ENCODE measurements at places on chromosomes 16 and 17.
A peak's percentile ranks its signal among the peaks of the same experiment; 100 is the strongest.

DNA sequence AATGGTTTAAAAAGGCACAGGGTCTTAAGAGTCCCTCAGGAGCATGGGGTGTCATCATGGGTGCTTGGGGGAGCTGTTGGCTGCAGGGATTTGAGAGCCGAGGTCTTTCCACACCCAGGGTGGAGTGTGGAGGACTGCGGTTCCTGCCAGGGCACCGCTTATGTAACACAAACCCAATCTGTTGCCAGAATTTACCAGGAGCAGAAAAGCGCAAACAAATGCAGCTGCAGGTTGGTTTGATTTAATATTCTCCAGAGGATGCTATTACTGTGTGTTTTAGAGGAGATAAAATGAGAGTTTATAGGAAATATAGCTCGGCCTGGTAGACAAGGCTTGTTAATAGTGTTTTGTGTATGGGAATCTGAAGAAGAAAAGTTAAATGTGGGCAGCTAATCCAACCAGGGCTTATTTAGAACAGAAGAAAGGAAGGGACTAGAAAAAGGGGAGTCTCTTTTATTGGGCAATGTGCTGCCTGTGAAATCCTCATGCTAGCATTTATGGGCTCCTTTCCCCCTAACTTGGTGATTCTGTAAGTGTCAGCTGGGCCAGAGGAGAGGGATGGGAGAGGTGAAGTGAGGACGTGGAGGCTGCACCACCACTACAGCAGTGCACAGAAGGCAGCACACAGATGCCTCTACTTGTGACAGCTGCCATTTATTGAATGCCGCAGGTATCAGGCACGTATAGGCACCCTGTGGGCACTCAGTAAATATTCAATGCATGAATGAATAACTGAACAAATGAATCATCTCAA, 174.7 kb downstream of the KATNIP start:
- DNase-seq: no peak

GRCh38 chr16:349211-349610, 3.3 kb downstream of the AXIN1 start:
- DNase-seq: no peak

- DNase-seq: peak; percentile 42
These were observed 53.6 kb upstream of the ATF7IP2 start for GRCh38 chr16:10332241-10332640.

DNA sequence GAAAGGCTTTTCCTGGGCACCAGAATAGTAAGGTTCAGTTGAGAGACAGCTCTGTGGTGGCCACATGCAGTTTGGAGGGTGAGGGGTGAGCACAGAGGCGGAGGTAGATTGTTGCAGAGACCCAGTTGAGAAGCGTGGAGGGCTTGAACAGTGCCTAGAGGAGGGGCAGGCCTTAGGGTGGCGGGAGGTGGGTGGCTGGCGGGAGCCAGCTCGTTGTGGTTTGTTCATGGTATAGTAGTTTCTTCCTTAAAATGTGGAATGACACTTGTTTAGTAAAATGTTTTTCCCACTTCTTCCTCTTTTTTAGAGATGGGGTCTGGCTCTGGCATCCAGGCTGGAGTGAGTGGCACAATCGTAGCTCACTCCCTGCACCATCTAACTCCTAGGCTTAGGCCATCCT, 14.2 kb downstream of the USP10 start:
- DNase-seq: no peak

GRCh38 chr16:23072084-23072599, 77.1 kb downstream of the USP31 start:
- peak; percentile 65 for DNase-seq

- no peak for DNase-seq
These were observed 3.8 kb downstream of the SLC12A4 start for GRCh38 chr16:67964477-67965131.

DNA sequence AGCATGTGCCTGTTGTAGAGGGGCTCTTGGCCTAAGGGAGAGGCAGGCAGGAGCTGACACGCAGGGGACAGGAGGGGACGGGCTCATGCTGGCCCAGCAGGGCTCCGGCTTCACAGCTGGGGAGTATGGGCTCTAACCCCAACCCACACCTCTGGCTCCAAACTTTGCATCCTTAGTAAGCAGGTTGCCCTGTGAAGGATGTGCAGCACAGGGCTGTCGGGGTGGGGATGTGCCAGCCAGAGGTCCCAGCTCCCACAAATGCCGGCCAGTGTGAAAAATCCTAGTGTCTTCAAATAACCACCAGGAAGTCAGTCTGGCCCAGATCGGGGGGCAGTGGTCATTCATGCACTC, 14.0 kb upstream of the FAM83G start:
- DNase-seq: no peak

- no peak for DNase-seq
These were observed 26.7 kb upstream of the PRM1 start for GRCh38 chr16:11307639-11308492.

DNA sequence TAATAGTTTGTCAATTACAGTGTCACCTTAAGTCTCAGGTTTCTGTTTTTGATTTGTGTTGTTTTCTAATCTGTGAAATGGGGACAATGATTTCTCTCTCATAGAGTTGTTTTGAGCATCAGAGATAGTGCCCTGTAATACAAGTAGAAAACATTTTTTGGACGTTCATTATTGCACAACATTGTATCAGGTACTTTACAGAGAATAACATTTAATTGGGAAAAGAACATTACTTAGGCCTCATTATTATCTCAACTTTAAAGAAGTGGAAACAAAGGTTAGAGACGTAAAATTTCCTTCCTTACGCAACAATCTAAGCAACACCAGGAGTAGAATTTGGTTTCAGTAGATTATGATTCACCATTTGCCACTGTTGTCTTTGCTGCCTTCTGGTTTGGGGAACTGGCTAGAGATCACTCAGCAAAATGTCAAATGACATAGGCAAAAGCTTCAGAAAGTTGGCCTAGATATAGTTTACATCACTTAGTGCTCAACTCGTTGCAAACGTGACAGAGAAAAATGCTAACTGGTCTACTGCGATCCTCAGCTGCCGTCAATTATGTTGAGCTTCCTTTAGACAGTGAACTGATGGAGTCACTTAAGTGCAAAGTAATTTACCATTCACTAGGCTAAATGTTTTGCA, 1026.8 kb downstream of the CDH11 start:
- DNase-seq: peak; percentile 31

- DNase-seq: no peak
These were observed 90.5 kb downstream of the RGS9 start for GRCh38 chr17:65227637-65228036.

DNA sequence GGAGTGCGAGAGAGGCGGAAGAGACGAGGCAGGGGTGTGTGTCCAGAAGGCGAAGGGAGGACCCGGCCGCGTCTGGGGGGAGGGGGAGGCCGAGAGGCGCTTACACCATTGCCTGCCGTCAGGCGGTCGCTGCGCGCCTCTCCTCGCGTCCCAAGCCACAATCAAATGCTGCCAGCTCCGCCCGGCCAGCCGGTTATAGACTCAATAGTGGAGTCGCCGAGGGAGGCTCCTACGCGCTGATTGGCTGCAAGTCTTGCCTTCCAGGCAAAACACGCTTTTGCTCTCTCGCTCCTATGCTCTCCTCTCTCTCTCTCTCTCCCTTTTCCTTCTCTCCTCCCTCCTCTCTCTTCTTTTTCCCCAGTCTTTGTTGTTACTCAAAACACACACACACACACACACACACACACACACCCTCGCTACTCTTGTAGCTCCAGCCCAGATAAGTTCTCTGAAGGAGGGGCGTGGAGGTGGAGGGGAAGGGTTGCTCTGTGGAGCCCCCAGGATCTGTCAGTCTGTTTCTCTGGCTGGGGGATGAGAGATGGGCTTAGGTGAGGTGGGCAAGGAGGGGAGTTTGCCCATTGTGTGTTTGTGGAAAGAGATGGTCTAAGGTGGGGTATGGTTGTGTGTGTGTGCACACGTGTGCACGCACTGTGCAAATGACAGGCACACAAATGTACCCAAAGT, at the start of gene DLX3:
TSS of gene DLX3 (minus strand) at position 170 of the 684 bp plus-strand sequence. CDS start 226 bp downstream, outside the sequence.
- peak; percentile 68 for DNase-seq

DNA sequence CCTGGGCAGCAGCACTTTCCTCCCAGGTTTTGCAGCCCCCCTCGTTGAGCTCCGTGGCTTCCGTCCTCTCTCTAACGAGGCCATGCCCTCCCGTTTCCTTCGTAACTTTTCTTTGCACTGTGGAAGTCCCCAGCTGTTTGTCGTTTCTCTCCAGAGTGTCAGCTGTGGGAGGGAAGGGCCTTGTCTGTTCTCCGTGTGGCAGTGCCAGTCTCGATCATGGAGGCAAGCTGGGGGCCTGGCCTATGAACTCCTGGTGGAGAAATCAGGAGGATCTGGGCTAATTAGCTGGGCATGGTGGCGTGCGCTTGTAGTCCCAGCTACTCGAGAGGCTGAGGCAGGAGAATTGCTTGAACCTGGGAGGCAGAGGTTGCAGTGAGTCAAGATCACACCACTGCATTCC, 28.3 kb downstream of the TBCD start:
- no peak for DNase-seq

DNA sequence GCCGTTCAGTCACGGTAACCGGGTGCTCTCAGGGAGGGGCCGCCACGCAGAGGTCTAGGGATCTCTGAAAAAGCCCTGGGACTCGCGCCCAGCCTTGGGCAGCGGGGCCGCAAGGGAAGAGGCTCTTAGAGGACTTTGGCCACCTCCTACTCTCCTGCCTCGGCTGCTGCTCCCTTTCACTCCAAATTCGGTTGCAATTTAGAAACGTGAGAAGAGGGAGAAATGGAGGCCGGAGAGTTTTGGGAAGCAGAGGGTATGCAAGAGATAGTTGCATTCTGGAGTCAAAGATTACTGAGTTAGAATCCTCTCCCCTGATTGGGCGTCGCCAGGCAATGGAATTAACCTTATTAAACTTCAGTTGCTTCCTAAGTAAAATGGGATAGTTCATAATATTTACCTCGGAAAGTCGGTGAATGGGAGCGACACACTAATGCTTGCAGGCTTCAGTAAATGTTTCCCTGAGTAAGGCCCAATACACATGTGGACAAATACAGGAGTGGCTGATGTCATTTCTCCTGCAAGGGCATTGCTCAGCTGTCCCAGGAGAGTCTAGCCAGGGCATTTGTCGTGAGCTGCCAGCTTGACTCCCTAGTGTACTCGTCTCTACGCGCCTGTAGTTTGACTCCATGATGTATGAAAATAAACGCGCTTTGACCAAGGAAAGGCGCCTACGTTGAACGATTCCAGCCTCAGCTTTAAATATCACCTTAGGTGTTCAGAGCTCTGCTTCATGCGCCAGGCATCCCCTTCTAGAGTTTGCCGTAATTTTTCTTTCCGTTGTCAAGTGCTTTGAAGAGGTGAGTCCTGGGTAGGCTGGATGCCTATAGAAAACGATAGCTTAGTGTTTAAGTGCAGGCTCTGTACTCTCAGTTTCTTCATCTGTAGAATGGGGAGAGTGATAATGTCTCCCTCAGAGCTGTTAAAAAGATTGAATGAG, 667 bp downstream of the OGFOD1 start:
- DNase-seq: peak; percentile 45

- no peak for DNase-seq
These were observed 27.9 kb downstream of the KATNB1 start for GRCh38 chr16:57763285-57764005.

- DNase-seq: peak; percentile 51
These were observed 7.3 kb downstream of the THRA start for GRCh38 chr17:40069751-40070708.

DNA sequence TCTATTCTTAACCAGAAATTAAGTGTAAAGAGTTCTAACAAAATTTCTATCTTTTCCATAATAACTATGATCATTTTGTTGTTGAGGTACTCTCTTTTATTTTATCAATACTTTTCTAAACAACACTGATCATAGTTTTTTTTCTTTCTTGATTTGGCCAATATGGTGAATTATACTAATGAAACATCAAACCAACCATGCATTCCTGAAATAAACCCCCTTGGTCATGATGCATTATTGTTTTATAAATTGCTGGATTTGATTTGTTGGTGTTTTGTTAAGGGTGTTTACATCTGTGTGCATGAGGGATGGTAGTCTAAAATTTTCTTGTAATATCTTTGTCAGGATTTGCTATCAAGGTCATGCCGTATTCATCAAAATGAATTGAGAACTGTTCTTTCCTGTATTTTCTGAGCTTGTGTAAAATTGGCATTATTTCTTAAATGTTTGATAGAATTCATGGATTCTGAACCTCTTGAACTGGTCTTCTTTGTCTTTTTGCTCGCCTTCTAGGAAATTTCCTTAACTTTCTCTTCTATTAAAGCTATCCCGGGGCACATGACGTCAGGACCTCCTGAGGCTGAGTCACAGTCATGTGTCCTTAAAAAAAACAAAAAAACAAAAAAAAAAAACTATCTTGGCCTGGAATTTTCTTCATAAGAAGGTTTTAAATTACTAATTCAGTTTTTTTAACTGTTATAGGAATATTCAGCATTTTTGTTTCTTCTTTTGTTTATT, 3.9 kb upstream of the TRIM25 start:
- DNase-seq: peak; percentile 41

- DNase-seq: no peak
These were observed 385.4 kb upstream of the RBFOX1 start for GRCh38 chr16:6947291-6947690.

GRCh38 chr16:25106567-25107465, 4.7 kb upstream of the LCMT1 start:
- DNase-seq: peak; percentile 83

DNA sequence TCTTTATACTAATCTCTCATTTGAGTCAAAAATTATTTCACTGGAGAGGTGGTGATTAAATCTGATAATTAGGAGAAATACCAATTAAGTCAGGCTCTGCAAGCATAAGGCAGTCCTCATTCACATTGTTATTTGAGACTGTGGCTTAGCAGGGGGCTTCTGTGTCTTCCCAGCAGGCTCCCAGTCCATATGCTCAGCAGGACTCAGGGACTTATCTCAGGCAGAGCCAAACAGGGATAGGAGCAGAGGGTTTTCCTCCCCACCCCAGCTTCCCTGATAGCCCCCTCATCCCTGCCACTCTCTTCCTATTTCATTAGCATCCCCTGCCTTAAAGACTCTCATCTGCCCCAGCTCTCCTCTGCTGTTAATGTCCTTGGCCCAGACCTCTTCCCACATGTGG, 104.3 kb upstream of the DNAH9 start:
- DNase-seq: no peak

GRCh38 chr16:78953526-78953925, 647.0 kb downstream of the MAF start:
- no peak for DNase-seq

DNA sequence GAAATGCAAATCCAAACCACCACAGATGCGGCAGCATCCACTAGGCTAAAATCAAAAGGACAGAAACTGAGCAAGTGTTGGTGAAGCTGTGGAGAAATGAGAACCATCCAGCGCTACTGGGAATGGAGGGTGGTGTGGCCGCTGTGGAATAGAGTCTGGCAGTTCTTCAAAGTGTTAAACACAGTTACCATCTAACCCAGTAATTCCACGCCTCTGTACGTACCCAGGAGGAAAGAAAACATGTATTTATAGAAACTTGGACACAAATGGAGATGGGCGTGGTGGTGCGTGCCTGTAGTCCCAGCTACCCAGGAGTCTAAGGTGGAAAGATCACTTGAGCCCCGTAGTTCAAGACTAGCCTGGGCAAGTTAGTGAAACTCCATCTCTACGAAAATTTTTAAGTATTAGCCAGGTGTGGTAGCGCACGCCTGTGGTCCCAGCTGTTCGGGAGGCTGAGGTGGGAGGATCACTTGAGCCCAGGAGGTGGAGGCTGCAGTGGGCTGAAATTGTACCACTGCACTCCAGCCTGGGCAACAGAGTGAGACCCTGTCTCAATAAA, 11.6 kb downstream of the SLC25A10 start:
- no peak for DNase-seq

GRCh38 chr16:10253409-10253808, 71.2 kb upstream of the GRIN2A start:
- DNase-seq: no peak

Data from fibroblast of lung (primary cell).